ENCODE measurements at places on chromosomes 12 and 14.

GRCh38 chr12:2075508-2076195, 22.9 kb downstream of the CACNA1C start:
- no peak for DNase-seq

DNA sequence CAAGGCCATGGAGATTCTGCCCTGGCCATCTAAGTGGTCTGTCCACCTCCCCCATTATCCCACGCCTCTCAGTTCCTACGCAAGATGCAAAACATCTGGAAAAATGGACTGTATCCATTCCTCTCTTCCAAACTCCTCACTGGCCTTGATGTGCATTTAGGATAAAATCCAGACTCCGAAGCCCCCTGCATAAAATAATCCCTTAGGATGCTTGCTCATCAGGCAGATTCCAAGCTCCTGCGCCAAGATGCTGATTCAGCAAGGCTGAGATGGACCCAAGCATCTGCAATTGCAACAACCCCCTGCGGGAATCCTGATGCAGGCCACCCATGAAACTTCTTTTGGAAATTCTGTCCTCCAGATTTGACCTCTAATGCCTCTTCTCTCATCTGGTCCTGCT, 81.6 kb downstream of the SPRING1 start:
- no peak for DNase-seq

DNA sequence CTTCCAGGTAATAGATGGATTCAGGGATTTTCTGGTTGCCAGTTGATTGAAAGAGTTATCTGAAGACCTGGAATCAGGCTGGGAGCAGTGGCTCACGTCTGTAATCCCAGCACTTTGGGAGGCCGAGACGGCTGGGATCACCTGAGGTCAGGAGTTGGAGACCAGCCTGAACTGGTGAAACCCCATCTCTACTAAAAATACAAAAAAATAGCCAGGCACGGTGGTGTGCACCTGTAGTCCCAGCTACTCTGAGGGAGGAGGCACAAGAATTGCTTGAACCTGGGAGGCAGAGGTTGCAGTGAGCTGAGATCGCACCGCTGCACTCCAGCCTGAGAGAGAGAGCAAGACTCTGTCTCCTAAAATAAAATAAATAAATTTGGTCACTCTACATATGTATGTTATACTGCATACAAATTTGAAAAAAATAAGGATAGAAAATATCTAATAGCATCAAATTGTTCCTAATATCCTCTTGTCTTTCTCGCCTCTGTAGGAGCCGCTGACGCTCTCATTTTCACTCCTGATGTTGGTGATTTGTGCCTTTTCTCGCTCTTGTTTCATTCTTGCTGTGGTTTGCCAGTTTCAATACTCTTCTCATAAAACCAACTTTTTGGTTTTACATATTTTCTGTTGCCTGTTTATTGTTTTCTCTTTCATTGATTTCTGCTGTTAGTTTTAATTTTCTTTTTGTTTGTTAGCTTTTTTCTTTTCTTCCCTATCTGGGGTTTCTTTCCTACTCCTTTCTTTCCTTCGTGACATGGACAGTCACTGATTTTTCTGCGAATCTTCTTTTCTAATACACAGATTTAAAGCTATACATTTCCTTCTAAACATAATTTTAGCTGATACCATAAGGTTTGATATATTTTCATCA, 23.8 kb upstream of the PLD4 start:
- DNase-seq, result no peak

DNA sequence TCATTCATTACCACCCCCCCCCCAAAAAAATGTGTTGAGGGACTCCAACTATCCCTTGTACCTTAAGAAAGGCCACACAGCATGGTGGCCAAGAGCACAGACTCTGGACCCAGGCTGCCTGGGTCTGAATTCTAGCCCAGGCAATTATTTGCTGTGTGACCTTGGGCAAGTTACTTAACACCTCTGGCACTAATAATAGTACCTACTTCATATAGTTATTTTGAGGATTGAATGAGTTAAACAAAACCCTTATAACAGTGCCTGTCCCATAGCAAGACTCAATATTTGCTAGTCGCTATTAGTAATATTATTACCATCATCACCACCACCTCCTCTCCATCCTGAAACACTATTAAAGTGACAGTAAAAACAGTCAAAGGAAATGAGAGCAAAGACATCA, 37.2 kb downstream of the NT5DC3 start:
- DNase-seq, result no peak

- no peak for DNase-seq
Observed at GRCh38 chr14:66884149-66884548, 305.1 kb upstream of the GARIN2 start.

DNA sequence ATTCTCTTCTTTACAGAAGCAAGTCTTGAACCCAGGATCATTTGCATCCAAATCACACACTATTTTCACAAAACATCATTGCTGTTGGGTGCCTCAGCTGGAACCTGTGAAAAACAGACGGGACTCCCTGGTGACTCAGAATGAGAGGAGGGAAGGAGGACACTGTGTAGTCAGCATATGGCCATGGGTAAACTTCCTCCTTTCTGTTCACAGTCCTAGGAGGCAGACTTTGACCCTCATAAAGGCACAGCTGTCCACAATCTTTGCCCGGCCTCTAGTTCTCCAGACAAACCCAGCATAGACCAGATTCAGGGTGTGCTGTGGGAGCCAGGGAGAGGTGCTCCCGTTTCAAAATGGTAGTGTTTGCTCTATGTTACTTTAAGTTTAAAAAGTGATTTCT, 62.0 kb downstream of the DYRK2 start:
- DNase-seq, result no peak

GRCh38 chr14:35539969-35540368, 6.0 kb downstream of the INSM2 start:
- no peak for DNase-seq

DNA sequence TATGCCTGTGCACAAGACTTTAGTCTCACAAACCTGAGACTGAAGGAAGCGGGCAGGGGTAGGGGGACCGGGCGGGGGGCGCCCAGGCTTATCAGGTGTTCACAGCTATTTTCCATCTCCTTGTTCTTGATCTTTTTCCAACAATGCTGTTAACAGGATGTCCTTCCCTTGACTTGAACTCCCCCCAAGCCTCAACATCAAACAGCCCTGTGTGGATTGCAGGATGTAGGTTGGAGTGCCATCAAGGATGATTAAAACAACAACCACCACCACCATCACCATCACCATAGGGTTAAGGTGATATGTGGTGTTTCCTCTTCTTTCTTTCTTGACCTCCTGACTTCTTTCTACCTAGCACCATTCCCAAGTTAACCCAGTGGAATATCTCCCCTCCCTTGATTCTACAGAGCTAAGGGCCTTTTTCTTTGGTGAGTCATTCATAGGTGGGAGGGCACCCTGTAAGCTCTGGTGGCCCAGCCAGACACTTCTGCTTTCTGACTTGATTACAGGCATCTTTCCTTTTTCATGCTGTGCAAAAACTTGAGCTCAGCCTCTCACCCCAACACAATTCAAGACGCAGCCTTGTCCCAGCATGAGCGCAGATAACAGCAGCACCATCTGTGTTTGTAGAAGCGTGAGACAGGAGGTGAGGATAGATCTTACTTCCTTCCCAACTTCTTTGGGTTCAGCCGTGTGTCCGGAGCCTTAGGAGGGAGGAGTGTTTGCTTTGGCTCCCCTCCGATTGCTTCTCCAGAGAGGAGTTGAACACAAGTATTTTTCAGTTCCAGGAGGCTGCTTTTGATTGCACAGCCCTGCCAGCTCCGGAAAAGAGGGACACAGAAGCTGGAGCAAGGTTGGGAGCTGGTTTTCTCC, 26.8 kb downstream of the FLVCR2 start:
- no peak for DNase-seq

DNA sequence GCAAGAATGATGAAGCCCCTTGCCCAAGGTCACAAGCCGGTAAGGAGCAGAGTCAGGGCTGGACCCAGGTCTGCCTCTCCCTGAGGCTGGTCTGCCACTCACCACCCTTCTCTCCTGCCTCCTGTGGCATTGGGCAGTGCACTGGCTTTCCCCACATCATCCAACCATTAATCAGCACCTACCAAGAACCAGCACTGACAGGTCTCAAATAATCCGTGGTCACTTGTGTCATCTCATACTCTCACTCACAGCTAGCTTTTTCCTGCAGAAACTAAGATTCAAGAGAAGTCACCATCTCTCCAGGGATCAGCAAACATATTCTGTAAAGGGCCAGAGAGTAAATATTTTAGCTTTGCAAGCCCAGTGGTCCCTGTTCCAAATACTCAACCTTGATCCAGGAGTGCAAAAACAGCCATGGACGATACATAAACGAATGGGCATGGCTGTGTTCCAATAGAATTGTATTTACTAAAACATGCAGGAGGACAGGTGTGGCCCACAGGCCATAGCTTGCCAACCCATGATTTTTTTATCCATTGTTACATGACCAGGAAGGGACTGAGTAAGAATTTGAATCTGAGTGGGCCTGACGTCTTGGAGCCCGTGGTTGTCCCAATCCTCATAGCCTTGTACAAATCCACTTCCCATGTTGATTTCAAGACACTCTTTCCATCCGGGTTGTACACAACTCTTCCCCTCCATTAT, 374.2 kb downstream of the BCL11B start:
- no peak for DNase-seq

DNA sequence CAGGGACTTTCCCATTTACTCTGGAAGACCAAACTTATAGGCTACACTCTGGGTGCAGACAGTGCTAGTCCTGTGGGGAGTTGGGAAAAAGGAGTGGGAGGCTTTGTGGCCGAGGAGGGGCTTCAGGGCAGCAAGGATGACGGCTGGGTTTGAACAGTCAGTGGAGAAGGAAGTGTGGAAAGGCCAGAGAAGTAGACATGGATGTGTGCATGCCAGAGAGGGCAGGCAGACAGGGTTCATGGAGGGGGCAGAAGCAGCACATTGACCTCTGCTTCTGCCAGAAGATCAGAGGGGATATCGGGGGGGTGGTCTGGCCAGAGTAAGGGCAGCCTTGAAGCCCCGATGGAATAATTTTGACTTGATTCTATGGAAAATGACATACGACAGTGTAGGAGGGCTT, 27.2 kb upstream of the KCNA5 start:
- no peak for DNase-seq

- no peak for DNase-seq
Observed at GRCh38 chr12:517538-517937, 57.8 kb downstream of the B4GALNT3 start.

DNA sequence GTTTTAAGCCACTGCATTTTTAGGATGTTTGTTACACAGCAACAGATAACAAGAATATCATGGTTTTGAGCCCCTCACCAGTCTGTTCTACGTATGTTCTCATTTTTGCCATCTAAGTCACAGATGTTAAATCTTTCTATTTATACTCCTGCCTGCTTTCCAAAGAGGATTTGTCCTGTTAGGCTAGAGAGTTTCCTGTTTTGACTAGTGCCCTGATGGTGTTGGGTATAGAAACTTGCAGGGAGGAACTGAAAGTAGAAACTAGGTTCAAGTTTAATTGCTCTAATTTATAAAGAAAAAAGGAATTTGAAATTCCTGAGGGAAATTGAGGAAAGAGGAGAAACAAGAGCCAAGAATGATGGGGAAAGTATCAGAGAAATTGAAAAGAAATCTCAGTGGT, 74.4 kb upstream of the COCH start:
- DNase-seq, result no peak

GRCh38 chr12:131436922-131437705, 273.8 kb upstream of the SFSWAP start:
- no peak for DNase-seq

- no peak for DNase-seq
Observed at GRCh38 chr12:131773582-131774221, 54.5 kb upstream of the MMP17 start.

DNA sequence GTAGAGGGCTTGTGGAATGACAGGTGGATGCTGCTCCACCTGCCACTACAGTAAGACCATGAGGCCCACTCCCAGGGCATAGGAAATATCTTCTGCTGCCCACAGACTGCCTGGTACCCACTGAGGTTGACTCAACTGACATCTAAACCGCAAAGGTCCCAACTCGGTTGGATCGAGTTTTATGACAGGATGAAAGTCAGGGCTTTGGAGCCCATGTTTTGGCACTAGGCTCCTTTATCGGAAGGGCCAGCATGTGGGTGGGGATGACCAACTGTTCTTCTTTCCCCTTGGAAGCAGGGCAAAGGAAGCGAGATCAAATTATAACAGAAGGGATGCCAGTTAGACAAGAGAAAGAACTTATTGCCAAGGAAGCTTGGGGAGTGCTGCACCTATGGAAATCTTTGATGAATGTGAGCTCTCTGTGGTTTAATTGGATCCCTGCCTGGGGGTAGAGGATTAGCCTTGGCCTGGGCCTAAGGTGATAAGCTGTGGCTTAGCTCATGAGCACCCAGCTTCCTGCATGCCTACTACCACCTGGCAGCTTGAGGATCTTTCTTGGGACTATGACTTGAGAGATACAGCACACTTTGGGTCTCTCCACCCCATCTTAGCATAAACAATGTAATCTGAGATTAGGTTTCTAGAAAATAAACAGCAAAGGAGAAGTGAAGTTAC, 121.8 kb downstream of the KCNA5 start:
- no peak for DNase-seq

- no peak for DNase-seq
Observed at GRCh38 chr12:13937735-13938134, 43.7 kb downstream of the GRIN2B start.

- no peak for DNase-seq
Observed at GRCh38 chr12:120872487-120872886, 31.7 kb downstream of the SPPL3 start.

DNA sequence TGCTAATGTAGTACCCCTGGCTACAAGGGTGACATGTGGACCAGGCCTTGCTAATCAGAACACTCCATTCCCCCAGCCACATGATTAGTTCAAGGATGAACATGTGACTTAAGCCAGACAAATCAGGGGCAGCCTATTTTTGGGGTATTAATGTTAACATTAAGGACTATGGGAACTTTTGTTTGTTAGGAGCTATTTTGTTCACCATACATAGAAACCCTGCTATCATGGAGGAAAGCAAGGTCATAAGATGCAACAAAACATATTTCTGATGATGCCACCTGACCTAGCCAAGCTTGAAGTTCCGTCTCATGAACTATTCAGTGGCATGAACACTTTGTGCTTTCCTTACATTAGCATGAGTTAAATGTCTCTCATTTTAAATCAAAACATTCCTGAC, 90.8 kb upstream of the PELI2 start:
- DNase-seq, result no peak

GRCh38 chr12:50249464-50250182, 33.7 kb downstream of the LIMA1 start:
- DNase-seq, result no peak

- DNase-seq, result no peak
Observed at GRCh38 chr14:98623788-98624415, 648.1 kb downstream of the BCL11B start.

GRCh38 chr12:98437806-98438595, 77.4 kb upstream of the TMPO start:
- DNase-seq, result no peak

GRCh38 chr12:53174881-53175491, 5.5 kb upstream of the ZNF740 start:
- DNase-seq, result no peak

GRCh38 chr12:28034271-28034670, 61.7 kb upstream of the PTHLH start:
- DNase-seq, result no peak

Measured in stimulated activated CD8-positive, alpha-beta memory T cell treated with anti-CD3 and anti-CD28 coated beads, Interleukin-12 subunit alpha, Interleukin-12 subunit beta, amount 100 ng/mL, for 1 hour (primary cell).